ENCODE measurements at places on chromosomes 4 and X.

DNA sequence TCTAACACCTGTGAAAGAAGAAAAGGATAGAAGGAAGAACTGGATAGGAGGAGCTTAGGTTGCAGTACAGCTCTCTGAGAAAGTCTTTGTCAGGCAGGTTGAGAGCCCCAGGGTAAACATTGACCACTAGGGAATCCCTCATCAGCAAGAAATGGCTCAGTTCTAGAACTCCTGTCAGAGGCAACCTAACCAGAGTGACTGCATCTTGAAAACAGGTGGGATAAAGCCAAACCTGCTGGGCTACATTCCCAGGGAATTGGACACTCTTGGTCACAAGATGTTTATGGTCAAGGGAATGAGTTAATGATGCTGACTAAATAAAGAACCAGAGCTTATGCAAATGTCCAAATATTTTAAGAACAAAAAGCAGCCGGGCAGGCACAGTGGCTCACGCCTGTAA lies 108.3 kb upstream of the MED14 start:
- no peak for DNase-seq

DNA sequence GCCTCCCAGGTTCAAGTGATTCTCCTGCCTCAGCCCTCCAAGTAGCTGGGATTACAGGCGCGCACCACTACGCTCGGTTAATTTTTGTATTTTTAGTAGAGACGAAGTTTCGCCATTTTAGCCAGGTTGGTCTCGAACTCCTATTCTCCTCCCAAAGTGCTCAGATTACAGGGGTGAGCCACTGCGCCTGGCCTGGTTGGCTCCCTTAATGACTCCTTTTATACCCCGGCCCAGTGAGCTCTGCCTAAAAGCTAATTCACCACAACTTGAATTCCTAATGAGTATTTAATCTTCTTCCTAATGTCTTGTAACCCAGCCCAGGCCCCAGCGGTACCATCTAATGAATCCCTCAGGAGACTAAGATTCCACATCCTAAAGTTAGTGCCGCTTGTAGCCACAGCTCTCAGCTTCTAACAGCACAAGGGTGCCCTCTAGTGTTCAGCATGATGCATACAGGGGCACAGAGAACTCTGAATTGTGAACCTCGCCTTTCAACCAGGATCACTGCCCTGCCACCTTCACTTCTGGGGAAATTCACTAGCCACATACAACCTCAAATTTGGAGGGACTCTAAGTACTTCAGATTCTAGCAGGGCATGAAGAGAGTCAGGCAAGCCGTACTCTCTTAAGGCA lies 89.5 kb downstream of the OR13H1 start:
- DNase-seq = peak; percentile 47

DNA sequence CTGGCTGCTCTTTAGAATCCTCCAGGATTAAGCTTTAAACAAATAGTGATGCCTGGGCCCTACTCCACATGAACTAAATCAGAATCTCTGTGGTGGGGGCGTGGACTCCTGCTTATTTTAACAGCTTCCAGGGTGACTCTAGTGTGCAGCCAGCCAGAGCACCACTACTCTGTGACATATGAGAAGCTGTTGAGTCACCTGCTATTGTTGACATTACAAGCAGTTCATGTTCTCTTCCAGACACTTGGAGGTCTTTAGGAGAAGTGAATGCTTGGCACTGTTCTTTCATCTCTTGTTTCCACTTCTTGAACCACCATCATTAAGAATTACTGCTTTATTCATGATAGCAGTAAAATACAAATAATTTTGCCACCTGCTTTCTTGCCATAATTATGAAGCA lies 426 bp upstream of the C4orf51 start:
- peak; percentile 11 for DNase-seq

DNA sequence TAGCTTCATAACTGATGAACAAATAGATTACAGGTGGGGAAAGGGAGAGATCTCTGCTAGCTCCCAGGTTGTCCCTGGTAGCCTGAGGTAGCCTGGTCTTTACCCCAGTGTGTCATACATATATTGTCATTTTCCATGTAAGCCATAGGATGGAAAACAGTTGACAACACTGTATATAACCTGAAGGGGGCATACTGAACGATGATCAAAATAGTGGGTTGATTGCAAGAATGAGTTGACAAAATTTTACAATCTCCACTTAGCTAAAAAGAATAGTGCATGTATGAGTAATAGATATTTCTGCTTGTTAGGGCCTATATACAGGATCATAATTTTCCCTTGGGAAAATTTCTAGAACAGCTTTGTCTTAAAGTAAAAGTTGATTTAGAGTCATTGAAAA lies 304.1 kb upstream of the HAND2 start:
- no peak for DNase-seq

DNA sequence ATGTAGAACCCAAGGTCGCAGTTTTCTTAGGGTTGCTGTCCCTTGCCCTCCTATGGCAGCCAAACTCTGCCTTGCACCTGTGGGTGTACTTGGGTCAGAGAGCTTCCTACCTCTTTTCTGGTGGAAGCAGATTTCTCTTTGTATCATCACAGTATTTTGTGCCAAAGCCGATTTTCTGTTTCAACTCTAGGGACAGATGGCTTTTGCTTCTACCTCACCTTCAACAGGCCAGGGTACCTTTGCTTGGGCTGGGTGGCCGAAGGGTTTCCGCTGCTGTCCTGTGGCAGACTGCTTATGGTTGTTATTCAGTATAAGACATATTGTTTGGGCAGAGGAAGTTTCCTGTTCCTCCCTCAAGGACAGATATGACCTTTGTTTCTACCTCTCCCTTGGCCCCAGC lies 22.4 kb downstream of the NEIL3 start:
- no peak for DNase-seq

- peak; percentile 75 for DNase-seq
Observed at GRCh38 chr4:106583567-106583966, 215.0 kb upstream of the GIMD1 start.

GRCh38 chrX:120522820-120523219 lies 37.9 kb downstream of the CUL4B start:
- no peak for DNase-seq

- DNase-seq = no peak
Observed at GRCh38 chr4:155578726-155579370, 87.8 kb upstream of the GUCY1A1 start.

- no peak for DNase-seq
Observed at GRCh38 chr4:6421397-6421796, 51.0 kb downstream of the PPP2R2C start.

DNA sequence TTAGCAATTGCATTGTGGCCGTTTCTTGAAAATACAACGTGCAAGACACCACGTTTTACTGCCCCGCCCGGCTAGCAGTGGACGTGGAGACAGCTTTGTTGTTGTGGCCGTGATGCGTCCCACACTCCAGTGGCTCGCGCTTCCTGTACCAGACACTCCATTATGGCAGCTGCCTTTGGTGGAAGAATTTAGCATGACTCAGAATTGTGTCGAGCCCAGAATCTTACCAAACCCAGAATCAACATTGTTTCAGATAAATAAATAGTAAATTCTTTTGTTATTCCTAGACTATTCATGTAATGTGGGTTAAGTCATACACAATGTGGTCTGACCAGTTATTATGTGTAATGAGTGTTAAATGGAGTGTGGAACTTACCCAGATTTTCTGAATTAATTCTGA lies 25.3 kb upstream of the S100P start:
- no peak for DNase-seq

DNA sequence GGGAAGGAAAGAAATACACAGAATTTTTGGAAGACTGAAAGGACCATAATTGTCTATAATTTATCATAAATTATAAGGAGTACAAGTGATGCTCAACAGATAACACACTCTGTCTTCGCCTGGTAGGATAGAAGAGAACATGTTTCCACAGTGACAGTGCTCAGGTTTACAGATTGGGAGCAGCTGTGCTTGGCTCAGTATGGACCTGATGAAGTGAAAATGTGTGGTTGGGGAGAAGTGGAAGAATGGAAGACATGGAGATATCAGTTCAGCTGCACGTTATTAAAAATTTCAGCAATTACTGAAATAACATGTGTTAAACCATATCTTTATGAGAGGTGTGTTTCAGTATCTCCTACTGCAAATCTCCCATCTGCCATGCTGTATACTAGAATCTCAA lies 90.6 kb downstream of the TLL1 start:
- no peak for DNase-seq

DNA sequence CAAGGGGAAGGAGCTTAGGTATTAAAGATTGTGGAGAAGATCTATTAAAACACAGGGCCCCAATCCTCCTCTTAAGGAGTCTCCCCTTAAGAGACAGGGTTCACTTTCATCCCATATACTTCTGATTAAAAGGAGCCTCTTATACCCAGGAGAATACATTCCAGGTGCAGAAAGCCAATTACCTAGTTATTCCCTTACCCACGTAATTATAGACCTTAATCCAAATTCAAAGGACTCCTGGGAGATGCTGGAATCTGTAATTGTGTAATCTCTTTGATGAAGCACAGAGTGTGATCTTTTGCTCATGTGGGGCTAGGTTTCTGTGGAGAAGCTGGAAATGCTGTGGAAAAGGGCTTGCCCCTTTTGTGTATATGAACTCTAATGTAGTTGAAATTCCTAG lies 1.4 kb upstream of the SEC24B start:
- DNase-seq = no peak

DNA sequence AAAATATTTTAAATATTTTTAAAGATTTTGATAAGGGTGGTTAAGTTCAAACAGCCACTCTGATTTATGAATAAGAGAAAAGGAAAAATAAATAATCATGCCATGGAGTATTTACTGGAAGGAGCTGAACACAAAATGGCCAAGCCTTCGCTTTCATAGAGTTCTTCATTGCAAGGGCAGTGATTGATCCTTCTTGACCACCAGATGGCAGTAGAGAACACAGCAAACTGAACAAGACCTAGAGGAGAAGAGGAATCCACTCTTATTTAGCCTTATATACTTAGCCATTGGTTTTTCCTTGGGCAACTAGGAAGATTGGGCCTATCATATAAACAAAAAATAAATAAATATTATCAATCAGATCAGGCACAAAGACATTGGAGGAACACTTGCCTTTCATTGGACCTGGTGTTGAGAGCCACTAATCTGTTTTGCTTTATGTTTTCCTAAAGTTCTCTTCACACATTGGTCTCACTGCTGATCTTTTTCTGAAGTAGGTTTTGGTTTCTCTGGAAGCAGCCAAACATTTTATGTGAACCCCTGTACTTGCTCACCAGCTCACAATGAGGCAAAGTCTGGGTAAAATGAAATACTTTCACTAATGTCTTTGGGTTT lies 58.1 kb upstream of the PARM1 start:
- DNase-seq = peak; percentile 79

- DNase-seq = peak; percentile 86
Observed at GRCh38 chr4:146945556-146946374, at the start of gene TTC29. TTC29 (minus strand) TSS chr4:146945864; CDS start chr4:146939895, 5,969 bp downstream.

DNA sequence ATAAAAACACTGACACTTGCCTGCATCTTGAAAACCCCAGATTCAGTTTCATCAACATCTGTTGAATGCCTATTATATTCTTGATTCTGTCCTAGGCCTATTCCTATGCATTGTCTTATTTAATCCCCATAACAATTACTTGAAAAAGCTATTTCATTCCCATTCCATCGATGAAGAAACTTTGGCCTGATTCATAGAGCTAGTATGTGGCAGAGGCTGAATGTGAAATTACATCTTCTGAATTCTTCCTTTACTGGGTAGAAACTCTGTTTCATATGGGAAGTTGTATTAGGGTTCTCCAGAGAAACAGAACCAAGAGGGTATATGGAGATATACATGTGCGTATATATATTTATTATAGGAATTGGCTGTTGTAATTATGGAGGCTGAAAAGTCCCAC lies 35.0 kb upstream of the SLC4A4 start:
- no peak for DNase-seq

- DNase-seq = no peak
Observed at GRCh38 chr4:186304866-186305505, 39.0 kb downstream of the F11 start.

- peak; percentile 21 for DNase-seq
Observed at GRCh38 chr4:100188829-100189228, 1.4 kb downstream of the DDIT4L start.

GRCh38 chr4:81030061-81030980 lies at the start of gene BMP3:
BMP3 (plus strand) TSS chr4:81030708; CDS start chr4:81031285, 577 bp downstream.
- no peak for DNase-seq

DNA sequence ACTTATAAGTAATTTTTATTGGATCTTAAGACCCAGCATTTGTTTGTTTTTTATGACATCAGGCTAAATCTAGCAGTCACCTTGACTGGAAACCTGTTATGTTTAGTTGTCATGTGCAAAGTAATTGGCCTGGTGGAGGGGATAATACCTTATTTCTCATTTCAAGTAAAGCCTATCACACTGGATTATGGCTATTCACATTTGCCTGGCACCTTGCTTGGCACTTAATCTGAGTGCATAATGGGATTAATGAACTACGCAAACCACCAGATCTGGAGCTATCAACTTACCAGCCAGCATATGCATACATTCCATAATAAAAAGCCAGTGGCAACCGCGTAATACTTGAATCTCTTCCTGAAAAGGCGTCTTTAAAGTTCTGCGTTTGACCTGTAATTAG lies 23.2 kb downstream of the SLC7A11 start:
- no peak for DNase-seq

DNA sequence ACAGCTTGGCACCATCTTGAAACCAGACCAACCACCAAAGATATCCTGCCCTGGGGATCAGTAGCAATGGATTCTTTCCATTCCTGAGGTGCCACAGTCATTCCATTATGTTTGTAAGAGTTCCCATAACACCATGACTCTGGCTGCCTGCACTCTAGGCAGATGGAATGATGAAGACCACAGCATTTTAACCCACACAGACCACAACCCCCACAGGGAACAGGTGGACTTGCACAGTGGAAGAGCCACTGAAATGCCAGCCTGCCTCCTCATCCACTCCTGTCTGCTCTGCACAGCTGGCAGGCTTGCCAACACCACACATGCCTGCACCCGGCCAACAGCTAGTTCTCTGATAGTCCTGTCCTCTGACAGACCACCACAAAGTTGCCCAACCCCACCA lies 2362.2 kb upstream of the AGA start:
- no peak for DNase-seq

GRCh38 chrX:17769701-17770269 lies 32.5 kb downstream of the SCML1 start:
- DNase-seq = no peak

- no peak for DNase-seq
Observed at GRCh38 chr4:81030981-81031791, 678 bp downstream of the BMP3 start.

DNA sequence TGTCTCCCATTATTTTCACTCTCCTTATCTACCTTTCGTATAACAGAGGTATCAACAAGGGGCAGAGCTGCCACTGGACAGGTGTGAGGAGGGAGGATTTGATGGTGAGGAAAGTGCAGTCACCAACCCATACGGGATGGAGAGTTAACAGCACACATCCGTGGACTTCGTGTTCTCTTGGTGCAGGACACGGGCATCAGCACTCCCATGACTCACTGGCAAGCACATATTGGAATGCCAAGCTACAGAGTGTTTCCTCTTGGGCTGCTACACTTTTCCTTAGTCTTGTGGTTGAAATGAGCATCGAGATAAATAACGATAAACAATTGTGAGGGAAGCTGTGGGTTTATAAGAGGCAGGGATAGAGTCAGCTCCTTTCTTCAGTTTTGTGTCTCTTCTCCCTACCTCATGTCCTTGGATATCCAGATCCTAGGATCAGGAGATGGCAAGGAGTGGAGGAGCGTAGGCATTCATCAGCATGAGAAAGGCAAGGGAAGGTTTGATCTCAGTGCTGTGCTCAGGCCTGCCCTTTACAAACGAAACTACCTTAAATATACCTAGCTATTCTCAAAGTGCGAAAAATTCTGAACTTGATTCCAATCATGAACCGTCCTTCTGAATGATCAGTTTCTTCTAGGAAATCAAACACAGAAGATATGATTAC lies 96.3 kb downstream of the ZNF827 start:
- DNase-seq = no peak

- no peak for DNase-seq
Observed at GRCh38 chrX:116142976-116143375, 27.6 kb upstream of the AGTR2 start.
